Effector memory CD4-positive, alpha-beta T cell (primary cell): ENCODE measurements at places on chromosomes 2 and 18.

GRCh38 chr2:238897911-238898311 is 50.0 kb downstream of the TWIST2 start:
- no peaks in the 10 kb centered on the region for H3K4me1 ChIP-seq
- H3K27ac ChIP-seq, result no peak overlapping the region
- no peaks in the 10 kb centered on the region for H3K36me3 ChIP-seq
- no peak for DNase-seq
- no peaks in the 10 kb centered on the region for H3K27me3 ChIP-seq

- H3K27me3 ChIP-seq, result no peaks in the 10 kb centered on the region
- H3K36me3 ChIP-seq, result peaks cover 85% of the 10 kb centered on the region
- H3K27ac ChIP-seq, result no peak overlapping the region
- DNase-seq, result no peak
- H3K4me3 ChIP-seq, result no peak overlapping the region
These were observed 53.3 kb upstream of the CCDC195 start for GRCh38 chr2:224769489-224769888.

DNA sequence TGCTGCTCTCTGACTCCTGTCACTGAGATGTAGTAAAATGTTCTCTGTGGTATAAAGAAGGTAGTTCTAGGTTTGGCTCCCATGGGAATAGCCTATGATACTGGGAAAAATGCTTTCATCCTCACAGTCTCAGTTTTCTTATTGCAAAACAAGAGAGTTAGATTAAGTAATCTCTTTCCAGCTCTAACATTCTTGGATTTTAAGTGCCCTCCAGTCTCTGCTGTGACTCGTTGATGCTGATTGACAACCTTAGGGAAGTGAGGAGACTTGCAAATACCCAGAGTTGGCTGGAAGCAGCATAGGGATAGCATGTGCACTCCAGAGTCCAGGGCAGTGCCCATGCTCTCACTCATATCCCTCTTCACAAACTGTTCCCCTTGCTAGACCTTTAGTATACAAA is 534.9 kb downstream of the SLC4A3 start:
- H3K4me1 ChIP-seq, result no peaks in the 10 kb centered on the region
- H3K27ac ChIP-seq, result no peak overlapping the region
- no peaks in the 10 kb centered on the region for H3K27me3 ChIP-seq
- H3K36me3 ChIP-seq, result no peaks in the 10 kb centered on the region

- no peak for DNase-seq
- H3K36me3 ChIP-seq, result no peaks in the 10 kb centered on the region
- H3K4me1 ChIP-seq, result peaks cover 3% of the 10 kb centered on the region
- no peak overlapping the region for H3K27ac ChIP-seq
These were observed 225.9 kb downstream of the NEDD4L start for GRCh38 chr18:58269931-58270330.

DNA sequence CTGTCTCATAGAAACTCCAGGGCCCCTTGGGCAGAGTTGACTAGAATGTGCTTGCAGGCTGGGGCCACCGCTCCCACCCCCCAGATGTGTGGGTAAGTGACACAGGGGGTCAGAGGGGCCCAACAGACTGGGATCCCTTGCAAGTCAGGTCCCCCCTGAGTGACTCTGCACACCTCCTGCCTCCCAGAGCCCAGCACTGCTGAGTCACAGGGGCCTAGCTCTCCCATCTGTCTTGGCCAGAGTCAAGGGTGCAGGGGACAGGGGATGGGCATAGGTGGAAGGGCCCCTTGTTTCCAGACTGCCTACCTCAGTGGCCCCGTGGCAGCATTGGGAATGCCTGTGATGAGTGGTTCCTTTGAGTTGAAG is 11.4 kb downstream of the SH2D6 start:
- no peaks in the 10 kb centered on the region for H3K36me3 ChIP-seq
- H3K4me1 ChIP-seq, result no peaks in the 10 kb centered on the region
- no peak for DNase-seq
- no peaks in the 10 kb centered on the region for H3K27me3 ChIP-seq
- no peak overlapping the region for H3K27ac ChIP-seq

- H3K36me3 ChIP-seq, result no peaks in the 10 kb centered on the region
- no peak for DNase-seq
- H3K27ac ChIP-seq, result no peak overlapping the region
These were observed 57.5 kb downstream of the ZRANB3 start for GRCh38 chr2:135473567-135473966.

DNA sequence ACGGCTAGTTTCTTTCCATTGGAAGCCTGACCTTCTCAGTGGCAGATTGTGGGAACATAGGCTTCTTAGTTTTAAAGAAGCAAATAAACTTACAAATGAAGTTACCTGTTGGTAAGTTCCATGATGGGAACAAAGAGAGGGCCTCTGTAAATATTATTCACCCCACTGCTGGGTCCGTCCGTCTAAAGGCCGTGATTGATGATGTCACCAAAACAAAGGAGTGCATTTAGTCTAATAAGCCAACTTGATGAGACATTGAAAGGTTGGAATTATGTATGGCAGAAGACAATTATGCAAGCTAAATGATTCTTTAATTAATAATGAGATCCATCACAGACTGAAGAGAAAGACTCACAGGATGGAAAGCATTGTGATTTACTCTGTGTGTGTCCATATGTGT is 1091.9 kb upstream of the FANCL start:
- no peak for DNase-seq
- no peaks in the 10 kb centered on the region for H3K36me3 ChIP-seq
- H3K4me1 ChIP-seq, result no peaks in the 10 kb centered on the region
- H3K27me3 ChIP-seq, result no peaks in the 10 kb centered on the region
